Activated naive CD8-positive, alpha-beta T cell treated with anti-CD3 and anti-CD28 coated beads for 36 hours (primary cell): ENCODE measurements at places on chromosomes 5 and 9.
A peak's percentile ranks its signal among the peaks of the same experiment; 100 is the strongest.

GRCh38 chr5:153148624-153148976, 341.9 kb upstream of the GRIA1 start:
- no peak for DNase-seq
- H3K4me1 ChIP-seq: no peaks in the 10 kb centered on the region
- H3K4me3 ChIP-seq: no peak overlapping the region
- no peaks in the 10 kb centered on the region for H3K36me3 ChIP-seq

- H3K27ac ChIP-seq: no peak overlapping the region
- no peak for DNase-seq
- no peak overlapping the region for H3K4me3 ChIP-seq
- no peaks in the 10 kb centered on the region for H3K4me1 ChIP-seq
- peaks cover 9% of the 10 kb centered on the region for H3K36me3 ChIP-seq
Measured at GRCh38 chr9:20119566-20119965, 330.7 kb upstream of the SLC24A2 start.

DNA sequence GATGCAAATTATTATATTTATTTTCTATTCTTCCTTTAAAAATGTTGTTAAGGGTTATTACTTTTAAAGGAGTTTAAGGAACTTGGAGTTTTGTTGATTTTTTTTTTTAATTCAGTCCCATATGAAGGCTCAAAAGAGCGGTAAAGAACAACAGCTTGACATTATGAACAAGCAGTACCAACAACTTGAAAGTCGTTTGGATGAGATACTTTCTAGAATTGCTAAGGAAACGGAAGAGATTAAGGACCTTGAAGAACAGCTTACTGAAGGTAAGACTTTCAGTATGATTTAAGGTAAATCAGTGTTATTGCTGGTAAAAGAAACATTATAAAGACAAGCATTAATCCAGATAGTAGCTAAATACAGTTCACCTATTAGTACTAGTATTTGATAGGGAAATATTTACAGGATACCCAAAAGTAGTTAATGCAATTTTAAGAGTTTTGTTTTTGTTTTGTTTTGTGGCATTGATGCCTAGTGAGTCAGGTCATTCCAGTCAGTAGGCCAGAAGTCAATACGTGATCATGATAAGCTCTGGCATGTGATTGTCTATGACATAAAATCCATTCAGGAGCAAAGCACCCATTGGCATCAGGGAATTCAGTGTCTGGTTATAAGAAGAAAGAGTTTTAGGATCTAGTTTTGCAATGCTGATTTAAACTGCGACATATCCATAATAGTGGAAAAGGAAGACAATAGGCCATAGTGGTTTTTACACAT, 49.2 kb downstream of the CNTRL start:
- H3K27ac ChIP-seq: peak overlapping the region; percentile 61
- H3K27me3 ChIP-seq: no peaks in the 10 kb centered on the region
- H3K4me1 ChIP-seq: peaks cover 51% of the 10 kb centered on the region
- peaks cover 52% of the 10 kb centered on the region for H3K36me3 ChIP-seq

DNA sequence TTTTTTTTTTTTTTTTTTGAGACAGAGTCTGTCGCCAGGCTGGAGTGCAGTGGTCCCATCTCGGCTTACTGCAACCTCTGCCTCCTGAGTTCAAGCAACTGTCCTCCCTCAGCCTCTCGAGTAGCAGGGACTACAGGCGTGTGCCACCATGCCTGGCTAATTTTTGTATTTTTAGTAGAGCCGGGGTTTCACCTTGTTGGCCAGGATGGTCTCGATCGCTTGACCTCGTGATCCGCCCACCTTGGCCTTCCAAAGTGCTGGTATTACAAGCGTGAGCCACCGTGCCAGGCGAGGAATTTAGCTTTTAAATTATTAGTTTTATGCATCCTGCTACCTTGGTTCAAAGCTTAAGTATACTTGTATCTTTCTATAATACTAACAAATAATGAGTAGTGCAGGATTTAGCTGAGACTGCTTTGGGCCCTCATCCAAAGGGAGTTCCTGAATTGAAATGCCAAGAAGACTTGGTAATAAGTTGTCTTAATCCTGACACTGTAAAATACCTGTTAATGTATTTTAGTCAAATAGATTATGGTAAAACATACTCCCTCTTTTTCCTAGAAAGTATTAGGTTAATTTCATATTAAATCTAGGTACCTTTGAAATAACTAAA, 5.0 kb downstream of the CDC42SE2 start:
- H3K27ac ChIP-seq: peak overlapping the region; percentile 97
- DNase-seq: no peak
- H3K36me3 ChIP-seq: peaks cover 51% of the 10 kb centered on the region
- H3K4me3 ChIP-seq: peak overlapping the region; percentile 71

DNA sequence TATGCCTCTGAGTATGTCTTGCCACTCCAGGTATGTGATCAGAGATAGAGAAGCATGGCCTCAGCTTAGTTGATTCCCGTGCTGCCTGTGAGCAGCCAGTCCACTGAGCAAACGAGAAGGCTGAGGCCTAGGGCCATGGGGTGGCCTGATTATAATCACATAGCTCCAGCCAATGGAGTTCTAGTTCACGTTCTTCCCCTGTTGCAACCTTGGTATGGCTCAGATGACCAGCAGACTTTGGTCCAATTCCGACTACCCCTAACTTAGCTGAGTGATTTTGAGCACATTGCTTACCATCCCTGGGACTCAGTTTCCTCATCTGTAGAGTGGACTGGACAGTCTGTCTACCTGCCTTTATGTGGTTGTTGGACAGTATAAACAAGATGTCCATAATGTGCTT, 68.4 kb downstream of the PPARGC1B start:
- no peaks in the 10 kb centered on the region for H3K36me3 ChIP-seq
- H3K4me3 ChIP-seq: no peak overlapping the region
- no peaks in the 10 kb centered on the region for H3K27me3 ChIP-seq
- H3K27ac ChIP-seq: no peak overlapping the region

GRCh38 chr9:132662152-132662945, 7.4 kb downstream of the DDX31 start:
- peaks cover 6% of the 10 kb centered on the region for H3K36me3 ChIP-seq
- DNase-seq: no peak
- H3K4me3 ChIP-seq: no peak overlapping the region
- peaks cover 5% of the 10 kb centered on the region for H3K4me1 ChIP-seq

GRCh38 chr5:168227001-168227400, 64.4 kb upstream of the WWC1 start:
- H3K27ac ChIP-seq: peak overlapping the region; percentile 90
- DNase-seq: peak; percentile 14
- H3K4me3 ChIP-seq: peak overlapping the region; percentile 56

DNA sequence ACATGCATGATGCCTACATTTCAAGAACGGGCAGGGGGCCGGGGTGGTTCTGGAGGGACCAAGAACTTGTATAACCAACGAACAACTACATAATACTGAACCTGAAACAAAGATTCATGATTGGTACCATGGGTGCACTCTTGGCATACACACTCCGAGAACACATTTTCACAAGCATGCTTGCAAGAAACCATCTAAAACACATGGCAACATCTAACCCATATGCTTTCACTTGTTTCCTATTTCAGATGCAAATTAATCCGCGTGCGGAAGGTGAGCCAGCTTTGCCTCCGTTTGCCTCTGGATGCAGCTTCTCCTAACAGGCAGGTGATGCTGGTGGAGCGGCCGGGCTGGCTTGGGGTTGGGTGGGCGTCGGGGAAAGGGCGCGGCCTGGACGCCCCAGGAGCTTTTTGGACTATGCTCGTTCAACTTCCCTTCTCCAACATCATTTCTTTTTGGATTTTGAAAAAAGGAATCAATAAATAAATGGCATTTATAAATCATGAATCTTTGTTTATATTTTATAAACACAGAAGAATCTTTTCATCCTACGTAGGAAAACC, 12.5 kb upstream of the SEC16A start:
- H3K27me3 ChIP-seq: no peaks in the 10 kb centered on the region
- H3K4me3 ChIP-seq: no peak overlapping the region
- DNase-seq: no peak
- H3K4me1 ChIP-seq: no peaks in the 10 kb centered on the region

GRCh38 chr5:57494104-57495098, 11.8 kb upstream of the ACTBL2 start:
- H3K4me1 ChIP-seq: peaks cover 30% of the 10 kb centered on the region
- no peaks in the 10 kb centered on the region for H3K36me3 ChIP-seq
- H3K27ac ChIP-seq: peak overlapping the region; percentile 11
- H3K27me3 ChIP-seq: peaks cover 14% of the 10 kb centered on the region

- H3K27ac ChIP-seq: no peak overlapping the region
- H3K36me3 ChIP-seq: no peaks in the 10 kb centered on the region
- no peaks in the 10 kb centered on the region for H3K27me3 ChIP-seq
Measured at GRCh38 chr5:78701795-78702410, 53.3 kb upstream of the LHFPL2 start.

DNA sequence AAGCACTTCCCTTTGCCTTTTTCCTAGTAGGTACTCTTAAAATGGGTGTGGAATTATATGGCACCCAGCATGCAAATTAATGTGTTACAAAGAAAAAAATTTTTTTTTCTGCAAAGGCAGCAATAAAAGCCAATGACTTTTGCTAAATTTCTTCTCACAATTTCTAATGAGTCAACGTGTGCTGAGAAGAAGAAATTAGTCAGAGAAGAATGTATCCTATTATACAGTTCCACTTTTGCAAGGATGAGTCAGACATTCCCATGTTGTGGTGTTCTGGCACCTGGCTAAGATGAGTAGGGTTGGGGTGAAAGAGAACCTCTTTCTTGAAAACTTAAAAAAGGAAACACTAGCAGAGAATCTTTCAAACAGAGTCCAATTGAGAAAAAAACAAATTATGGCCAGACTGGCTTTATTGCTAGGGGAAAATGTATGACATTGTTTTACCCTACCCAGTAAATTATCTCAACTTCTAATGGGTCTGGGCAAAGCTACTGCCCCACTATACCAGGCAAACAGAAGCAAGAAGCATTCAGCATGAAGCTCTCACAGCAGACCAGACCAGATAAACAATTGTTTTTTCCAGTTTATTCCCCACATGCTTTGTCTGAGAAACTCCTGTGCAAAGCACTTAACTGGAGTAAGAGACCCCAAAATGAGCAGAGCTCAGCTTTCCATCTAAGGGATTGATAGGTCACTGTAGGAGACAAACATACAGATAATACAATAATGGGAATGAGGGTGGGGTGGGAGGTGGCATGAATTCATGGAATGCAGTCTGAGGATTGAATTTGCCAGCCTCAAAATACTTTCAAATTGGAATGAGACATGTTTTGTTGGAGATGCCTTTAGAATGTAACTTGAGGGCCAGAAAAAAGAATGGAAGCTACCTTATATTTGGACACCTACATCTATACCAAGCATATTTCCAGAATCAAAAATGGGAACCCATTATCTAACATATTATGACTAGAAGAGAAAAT, 220.8 kb upstream of the RFX3 start:
- no peak overlapping the region for H3K4me3 ChIP-seq

DNA sequence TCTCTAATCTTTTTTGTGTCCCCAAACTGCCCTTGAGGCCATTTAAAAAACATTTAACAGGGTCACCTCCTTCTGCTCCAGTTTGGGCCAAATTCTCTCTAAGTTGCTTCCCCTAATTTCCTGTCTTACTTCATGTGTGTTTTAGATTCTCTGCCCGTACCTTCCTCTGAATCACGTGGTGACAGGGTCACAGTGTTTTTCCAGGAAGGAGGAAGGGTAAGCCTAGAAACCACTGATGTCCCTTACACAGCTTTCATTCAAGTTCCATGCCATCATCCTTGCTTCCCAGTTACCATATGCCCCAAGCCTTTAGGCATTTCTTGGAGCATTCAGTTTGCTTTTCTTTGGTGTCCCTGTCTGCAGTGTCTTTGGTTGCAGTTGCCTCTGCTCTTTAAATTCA, 42.4 kb upstream of the MACIR start:
- DNase-seq: no peak
- no peak overlapping the region for H3K27ac ChIP-seq
- no peaks in the 10 kb centered on the region for H3K27me3 ChIP-seq

GRCh38 chr5:491856-492155, 32.4 kb downstream of the SLC9A3 start:
- no peaks in the 10 kb centered on the region for H3K4me1 ChIP-seq
- H3K27me3 ChIP-seq: no peaks in the 10 kb centered on the region
- DNase-seq: no peak
- no peak overlapping the region for H3K27ac ChIP-seq

- no peak overlapping the region for H3K4me3 ChIP-seq
- DNase-seq: no peak
- H3K27me3 ChIP-seq: no peaks in the 10 kb centered on the region
- no peaks in the 10 kb centered on the region for H3K4me1 ChIP-seq
- H3K36me3 ChIP-seq: no peaks in the 10 kb centered on the region
Measured at GRCh38 chr9:30967476-30967875, 1417.0 kb upstream of the ACO1 start.

DNA sequence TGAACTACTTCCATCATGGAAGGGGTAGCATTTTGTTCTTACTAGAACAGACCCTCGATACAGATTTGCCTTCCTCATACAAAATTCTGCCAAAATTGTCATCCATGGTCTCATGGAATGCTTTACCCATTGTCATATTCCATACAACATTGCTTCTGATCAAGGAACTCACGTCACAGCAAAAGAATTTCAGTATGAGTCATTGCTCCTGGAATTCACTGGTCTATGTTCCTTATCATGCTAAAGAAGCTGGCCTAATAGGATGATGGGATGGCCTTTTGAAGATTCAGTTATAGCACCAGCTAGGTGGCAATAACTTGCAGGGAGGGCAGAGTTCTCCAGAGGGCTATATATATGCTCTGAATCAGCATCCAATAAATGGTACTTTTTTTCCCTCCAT, 18.2 kb upstream of the FNIP1 start:
- no peak overlapping the region for H3K4me3 ChIP-seq
- peaks cover 4% of the 10 kb centered on the region for H3K4me1 ChIP-seq
- H3K36me3 ChIP-seq: no peaks in the 10 kb centered on the region
- no peak for DNase-seq
- no peak overlapping the region for H3K27ac ChIP-seq

DNA sequence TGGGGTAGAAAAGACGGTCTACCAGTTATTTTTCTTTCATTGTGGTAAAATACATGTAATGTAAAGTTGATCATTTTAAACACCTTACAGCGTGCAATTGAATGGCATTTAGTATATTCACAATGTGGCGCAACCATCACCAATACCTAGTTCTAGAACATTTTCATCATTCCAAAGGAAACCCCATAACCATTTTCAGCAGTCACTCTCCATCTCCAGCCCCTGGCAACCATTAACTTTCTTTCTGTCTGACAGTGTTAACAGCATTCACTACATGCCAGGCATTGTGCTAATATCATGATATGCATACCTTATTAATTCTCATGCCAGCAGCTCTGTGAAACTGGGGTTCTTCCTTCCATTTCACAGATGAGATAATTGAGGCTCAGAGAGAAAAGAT, 32.0 kb downstream of the PTGS1 start:
- peaks cover 30% of the 10 kb centered on the region for H3K4me1 ChIP-seq
- peaks cover 10% of the 10 kb centered on the region for H3K36me3 ChIP-seq
- no peak for DNase-seq

GRCh38 chr9:14349447-14350348, 35.8 kb upstream of the NFIB start:
- H3K27ac ChIP-seq: no peak overlapping the region
- H3K27me3 ChIP-seq: peaks cover 26% of the 10 kb centered on the region
- H3K4me3 ChIP-seq: no peak overlapping the region

- peaks cover 8% of the 10 kb centered on the region for H3K27me3 ChIP-seq
- no peaks in the 10 kb centered on the region for H3K4me1 ChIP-seq
- H3K36me3 ChIP-seq: no peaks in the 10 kb centered on the region
- H3K27ac ChIP-seq: no peak overlapping the region
Measured at GRCh38 chr5:37859805-37860204, 20.0 kb upstream of the GDNF start.
